ENCODE measurements at places on chromosomes 11 and 22. TPM values are rescaled to one million over a fixed set of nuclear protein-coding genes. Genes with fewer than 3 reads are reported as not detected.

- DNase-seq, result no peak
Measured at GRCh38 chr11:61080526-61080925, 21.8 kb upstream of the CD5 start.

DNA sequence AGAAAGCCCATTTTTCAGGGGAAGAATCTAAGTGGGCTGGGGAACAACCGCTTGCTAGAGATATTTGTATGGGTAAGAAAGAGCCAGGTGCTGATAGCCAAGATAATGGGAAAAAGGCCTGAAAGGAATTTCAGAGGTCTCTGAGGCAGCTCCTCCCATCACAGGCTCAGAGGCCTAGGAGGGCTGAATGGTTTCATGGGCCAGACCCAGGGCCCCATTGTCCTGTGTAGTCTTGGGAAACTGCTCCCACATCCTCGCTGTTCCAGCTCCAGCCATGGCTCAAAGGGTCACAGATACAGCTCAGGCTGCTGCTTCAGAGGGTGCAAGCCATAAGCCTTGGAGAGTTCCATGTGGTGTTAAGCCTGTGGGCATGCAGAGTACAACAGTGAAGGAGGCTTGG lies 73.2 kb upstream of the ARHGAP20 start:
- DNase-seq, result no peak

- no peak for DNase-seq
Measured at GRCh38 chr11:83312430-83312829, 26.3 kb upstream of the CCDC90B start.

DNA sequence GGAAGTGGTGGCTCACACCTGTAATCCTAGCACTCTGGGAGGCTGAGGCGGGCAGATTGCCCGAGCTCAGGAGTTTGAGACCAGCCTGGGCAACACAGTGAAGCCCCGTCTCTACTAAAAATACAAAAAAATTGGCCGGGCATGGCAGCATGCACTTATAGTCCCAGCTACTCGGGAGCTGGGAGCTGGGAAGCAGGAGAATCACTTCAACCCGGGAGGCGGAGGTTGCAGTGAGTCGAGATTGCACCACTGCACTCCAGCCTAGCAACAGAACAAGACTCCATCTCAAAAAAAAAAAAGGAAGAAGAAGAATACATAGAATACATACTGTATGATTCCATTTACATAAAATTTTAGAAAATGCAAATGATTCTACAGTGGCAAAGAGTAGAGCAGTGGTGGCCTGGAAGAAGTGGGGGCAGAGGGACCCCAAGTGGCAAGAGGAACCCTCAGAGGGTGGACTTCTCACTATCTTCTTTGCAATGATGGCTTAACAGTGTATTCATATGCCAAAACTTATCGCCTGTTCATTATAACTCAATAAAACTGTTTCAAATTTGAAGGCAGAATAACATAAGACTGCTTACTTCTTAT lies 22.0 kb downstream of the PACSIN2 start:
- DNase-seq, result no peak

DNA sequence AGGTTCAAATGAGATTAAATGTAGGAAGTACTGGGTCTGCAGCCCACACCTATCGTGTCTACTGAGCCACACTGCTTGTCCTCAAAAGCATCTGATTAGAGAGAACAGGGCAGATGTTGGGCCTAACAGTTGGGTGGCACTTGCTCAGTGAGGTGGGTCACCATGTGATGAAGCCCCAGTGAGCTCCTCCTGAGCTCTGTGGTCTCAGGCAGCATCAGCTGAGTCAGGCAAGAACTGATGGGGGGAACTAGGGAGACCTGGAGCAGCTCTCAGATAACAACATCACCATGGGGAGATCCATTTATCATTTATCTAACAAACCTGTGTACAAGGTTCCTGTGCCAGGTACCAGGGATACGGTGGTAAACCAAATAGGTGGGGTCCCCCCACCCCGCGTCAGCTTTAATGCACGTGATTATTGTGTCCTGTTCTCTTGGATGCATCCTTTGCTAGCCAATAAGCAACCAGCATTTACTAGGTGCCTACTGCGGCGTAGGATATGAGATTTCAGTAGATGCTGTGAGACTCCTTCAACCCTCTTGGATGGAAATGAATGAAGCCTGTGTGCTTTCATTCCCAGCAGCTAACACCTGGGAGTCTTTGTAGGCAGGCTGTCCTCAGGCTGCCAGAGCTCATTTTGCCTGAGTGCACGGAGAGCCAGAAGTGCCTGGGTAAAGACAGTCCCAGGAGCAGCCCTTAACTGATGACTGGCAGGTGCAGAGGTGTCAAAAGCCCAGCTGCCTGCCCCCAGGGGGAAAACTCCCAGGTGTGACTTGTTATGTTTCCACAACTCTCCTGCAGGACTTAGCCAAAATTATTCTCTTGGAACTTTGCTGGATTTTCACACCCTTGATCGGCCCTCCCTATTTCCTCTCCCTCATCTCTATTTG lies 73.6 kb upstream of the NARS2 start:
- no peak for DNase-seq

DNA sequence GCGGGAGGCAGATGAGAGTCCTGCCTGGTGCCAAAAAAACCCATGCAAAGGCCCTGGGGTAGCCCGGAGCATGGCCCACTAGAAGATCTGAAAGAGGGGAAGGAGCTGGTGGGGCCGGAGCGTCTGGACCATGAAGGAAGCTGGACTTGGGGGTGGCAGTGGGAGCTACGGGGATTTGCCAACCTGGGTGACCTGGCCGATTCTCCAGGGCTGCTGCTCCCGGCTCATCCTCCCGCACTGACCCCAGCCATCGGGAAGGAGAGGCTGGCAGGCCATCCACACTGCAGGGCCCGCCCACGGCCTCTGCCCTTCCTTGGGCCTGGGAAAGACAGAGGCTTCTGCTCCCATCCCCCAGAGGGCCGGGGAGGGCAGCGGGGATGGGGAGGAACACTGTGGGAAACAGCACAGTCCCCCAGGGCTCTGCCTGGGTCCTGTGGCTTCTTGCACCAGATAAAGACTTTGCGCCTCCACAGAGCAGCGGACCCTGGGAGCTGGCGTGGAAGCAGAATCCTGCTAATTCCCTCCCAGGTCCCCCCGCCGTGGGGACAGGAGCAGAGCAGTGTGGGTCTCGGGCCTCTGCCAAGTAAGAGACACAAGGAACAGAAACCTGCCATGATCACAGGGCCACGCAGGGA lies 87.1 kb upstream of the LINC01488 start:
- no peak for DNase-seq

Gene DDX25
- 1.1 TPM for total RNA-seq

DNA sequence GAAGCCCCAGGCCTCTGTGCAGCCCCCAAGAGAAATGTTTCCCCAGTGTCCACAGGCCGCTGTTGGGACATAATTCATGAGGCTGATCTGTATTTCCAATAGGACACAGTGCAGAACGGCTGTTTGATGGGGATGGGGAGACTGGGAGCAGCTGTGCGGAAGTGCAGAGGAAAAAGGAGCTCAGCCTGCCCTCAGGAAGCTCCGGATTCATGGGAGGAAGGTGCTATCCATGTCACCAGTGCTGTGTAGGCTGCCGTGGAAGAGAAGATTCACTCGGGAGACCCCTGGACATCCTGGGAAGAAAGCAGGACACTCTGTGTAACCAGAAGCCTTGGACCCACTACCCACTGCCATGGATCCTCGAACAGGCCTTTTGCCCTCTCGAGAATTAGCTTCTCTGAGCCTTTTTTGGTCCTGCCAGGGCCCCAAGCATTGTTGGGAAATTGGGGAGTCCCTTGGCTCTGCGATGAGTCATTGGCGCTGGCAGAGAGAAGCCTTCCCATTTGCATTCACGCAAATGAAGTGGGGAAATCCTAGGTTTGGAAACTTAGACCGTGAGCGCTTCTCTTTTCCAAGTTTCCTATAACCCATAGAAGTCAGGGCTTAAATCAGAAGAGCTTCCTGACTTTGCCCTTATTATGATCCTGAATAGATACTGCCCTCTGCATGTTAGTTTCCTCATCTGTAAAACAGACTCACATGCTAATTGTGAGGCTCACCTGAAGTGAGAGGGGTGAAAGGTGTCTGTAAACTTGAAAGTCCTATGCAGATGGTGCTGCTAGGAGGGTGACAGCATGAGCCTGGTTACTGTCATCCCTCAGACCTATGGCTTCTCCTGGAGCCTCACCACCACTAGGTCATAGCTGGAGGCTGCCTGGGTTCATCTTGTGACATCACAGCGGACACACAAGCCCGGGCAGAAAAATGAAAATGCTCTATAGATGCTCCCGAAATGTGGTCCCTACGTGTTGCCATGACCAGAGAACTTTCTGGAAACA lies 229.2 kb upstream of the B3GAT1 start:
- DNase-seq, result no peak

- DNase-seq, result no peak
Measured at GRCh38 chr11:23212807-23213206, 352.5 kb upstream of the CCDC179 start.

DNA sequence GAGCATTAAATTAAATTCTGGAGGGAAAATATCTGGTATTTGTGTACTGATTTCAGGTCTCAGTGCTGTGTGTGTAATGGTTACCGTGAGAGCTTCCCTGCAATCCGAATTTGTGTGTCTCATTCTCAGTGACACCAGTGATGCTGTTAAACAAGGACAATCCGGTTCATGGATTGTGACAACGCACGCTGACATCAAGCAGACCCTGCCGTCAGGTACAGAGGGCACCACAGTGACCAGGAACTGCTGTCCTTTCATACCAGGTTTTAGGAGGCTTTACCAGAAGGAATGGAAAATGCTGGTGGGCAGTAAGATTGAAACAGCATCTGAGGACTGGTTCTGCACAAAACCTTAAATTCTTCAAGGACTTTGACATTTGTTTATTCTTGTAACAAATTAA lies 30.5 kb upstream of the PLET1 start:
- no peak for DNase-seq

DNA sequence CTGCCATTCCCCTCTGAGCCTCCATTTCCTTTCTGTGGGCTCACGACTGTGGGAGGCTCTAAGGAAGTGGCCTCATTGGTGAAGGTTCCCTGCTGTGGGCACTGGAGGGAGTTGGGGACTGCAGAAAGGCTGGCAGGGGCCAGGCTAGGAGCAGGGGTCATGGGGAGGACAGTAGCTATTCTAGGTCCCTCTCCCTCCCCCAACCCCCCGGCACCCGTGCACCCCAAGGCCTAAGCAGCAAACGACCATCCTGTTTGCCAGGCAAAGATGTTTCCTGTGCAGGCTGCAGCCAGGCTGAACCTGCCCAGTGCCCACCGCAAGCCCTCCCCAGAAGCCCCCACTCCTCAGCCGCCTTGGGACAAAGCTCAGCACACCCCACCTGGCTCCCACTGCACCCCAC lies 189.4 kb downstream of the MN1 start:
- no peak for DNase-seq

DNA sequence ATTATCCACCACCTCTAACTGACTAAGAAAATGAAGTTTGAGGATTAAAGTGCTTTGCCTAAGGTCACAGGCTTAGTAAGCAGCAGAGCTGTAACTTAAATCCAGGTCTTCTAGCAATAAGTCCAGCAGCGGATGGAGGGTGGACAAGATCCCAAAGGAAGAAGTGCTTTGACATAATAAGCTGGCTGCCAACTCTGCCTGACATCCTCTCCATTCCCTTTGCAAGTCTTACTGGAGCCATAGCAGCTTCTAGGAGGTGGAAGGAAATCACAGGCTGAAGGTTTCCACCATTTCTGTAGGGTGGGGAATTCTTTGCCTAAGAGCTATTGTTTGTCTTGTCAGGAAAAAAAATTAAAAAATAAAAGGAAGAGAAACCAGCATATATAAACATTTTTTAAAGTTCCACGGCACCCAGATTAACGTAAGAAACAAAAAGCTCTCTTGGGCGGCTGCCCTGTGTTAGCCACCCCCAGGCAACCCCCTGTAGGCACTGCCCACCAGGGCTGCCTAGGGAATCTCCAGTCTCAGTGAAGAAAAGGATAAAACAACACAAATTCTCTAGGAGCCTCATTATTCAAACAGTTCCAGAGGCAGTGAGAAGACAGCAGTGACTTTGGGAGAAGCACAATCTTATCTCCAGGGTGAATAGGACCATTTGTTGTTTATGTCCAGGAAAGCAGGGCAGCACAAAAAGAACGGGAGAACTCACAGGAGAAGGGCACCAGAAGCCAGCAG lies 380.8 kb upstream of the CADM1 start:
- DNase-seq, result no peak

- DNase-seq, result no peak
Measured at GRCh38 chr11:108923413-108923812, 258.5 kb downstream of the DDX10 start.

Gene SHANK2
- 57.8 TPM for total RNA-seq

Gene PDGFD
- total RNA-seq, result 12.2 TPM

DNA sequence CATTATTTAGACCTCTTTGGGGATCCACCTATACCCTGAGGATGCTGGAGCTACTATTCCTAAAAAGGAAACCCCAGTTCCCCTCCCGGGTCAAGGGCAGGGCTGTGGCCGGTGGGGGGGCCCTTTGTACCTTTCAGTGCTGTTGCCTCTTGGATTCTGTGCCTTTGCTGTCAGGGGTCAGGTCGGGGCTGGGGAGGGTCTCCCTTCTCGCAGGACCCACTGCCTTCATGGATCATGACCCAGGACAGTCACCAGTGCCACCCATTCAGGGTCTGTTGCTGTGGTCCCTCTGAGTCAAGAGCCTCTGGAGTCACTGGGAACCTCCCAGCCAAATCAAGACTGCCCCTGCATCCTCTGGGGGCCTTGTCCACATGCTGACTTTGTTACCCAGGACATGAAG lies 78.1 kb upstream of the CCND1 start:
- no peak for DNase-seq

GRCh38 chr11:72078477-72078876 lies 1.9 kb downstream of the NUMA1 start:
- DNase-seq, result no peak

GRCh38 chr11:122863704-122864326 lies 18.7 kb upstream of the JHY start:
- peak; percentile 75 for DNase-seq

DNA sequence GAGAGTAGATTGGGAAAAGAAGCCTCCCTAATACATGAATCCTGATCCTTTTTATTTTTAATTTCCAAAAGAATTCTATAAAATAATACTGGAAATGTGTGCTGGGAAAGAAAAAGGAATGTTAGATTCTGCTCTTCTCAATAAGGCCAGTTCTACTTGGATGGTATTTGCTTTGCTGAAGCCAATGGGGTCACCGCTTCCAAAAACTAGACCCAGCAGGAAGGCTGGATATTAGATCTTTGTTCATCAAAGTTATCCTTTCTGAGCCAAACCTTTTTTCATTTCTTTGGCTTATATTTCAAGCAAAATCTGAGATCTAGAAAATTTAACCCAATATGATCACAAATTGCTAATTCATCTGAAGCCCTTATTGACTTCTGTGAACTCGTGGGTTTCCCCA lies 41.4 kb downstream of the SCUBE2 start:
- DNase-seq, result no peak

Gene SLC22A6
- 2.4 TPM for total RNA-seq

GRCh38 chr22:35910003-35910769 lies 118.4 kb downstream of the RBFOX2 start:
- no peak for DNase-seq

Gene TRIM64C
- total RNA-seq, result not detected

- no peak for DNase-seq
Measured at GRCh38 chr11:79697905-79698304, 257.1 kb upstream of the TENM4 start.

DNA sequence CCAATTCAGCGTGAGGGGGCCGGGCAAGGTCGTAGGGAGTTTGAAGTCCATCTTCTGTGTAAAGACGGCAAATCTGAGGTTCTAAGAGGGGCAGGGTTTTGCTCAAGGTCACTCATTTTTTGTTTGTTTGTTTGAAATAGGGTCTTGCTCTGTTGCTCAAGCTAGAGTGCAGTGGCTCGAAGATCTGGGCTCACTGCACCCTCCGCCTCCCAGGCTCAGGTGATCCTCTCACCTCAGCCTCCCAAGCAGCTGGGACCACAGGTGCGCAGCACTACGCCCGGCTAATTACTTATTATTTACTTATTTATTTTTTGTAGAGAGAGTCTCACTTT lies 355 bp upstream of the AP1B1 start:
- no peak for DNase-seq

- DNase-seq, result no peak
Measured at GRCh38 chr22:39872548-39872947, 21.0 kb downstream of the ENTHD1 start.
